ENCODE measurements at places on chromosomes 3 and 15. TPM values are rescaled to one million over a fixed set of nuclear protein-coding genes. Genes with fewer than 3 reads are reported as not detected.

The RBP2 gene
- total RNA-seq: not detected

The PPP1R14D gene
- total RNA-seq: not detected

DNA sequence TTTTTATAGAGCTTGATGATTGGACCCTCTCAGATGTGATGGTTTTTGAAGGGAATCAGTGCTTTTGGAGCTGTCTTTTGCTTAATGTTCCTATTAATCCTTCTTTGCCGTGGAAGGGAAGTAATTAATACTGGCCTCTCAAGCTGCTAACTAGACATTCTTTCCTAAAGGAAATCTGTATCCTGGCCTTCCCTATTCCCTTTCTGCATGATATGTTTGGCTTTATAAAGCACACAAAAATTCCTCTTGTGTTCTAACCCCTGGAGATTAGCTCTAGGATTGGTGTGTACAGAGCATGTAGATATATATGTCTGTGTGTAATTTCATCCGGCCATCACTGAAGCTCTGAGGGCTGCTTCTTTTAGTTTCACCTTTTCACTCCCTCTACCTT is 6.9 kb downstream of the ATXN7 start:
- no peak for DNase-seq
- H3K36me3 ChIP-seq: peaks cover 34% of the 10 kb centered on the region
- H3K27ac ChIP-seq: no peak overlapping the region
- no peak overlapping the region for H3K4me3 ChIP-seq
- H3K27me3 ChIP-seq: no peaks in the 10 kb centered on the region
- H3K4me1 ChIP-seq: peaks cover 34% of the 10 kb centered on the region

- no peak for DNase-seq
- peaks cover 87% of the 10 kb centered on the region for H3K36me3 ChIP-seq
- H3K4me3 ChIP-seq: no peak overlapping the region
- H3K27ac ChIP-seq: peak overlapping the region; percentile 69
- H3K27me3 ChIP-seq: no peaks in the 10 kb centered on the region
- H3K4me1 ChIP-seq: peaks cover 48% of the 10 kb centered on the region
These were observed 5.5 kb downstream of the TATDN2 start for GRCh38 chr3:10253731-10254130.

DNA sequence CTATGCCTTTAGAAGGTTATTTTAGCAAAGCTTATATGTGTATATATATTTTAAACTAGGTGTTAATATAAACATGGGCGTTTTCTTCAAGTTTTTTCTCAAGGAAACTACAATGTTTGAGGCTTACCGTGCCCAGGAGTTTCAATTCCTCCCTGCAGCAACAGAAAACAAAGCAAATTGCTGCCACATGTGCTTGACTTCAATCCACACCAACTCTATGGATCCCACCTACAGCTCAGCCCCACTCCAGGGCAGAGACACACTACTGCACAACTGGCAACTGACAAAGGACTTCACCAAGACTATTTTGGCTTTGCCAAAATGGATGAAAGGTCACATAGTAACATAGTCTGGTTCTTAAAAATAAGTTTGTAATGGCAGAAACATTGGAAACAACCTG is 346.6 kb downstream of the ERC2 start:
- DNase-seq: no peak
- no peaks in the 10 kb centered on the region for H3K4me1 ChIP-seq
- H3K4me3 ChIP-seq: no peak overlapping the region
- no peak overlapping the region for H3K27ac ChIP-seq
- no peaks in the 10 kb centered on the region for H3K36me3 ChIP-seq

- peak overlapping the region; percentile 87 for H3K4me3 ChIP-seq
- peak overlapping the region; percentile 80 for H3K27ac ChIP-seq
- H3K36me3 ChIP-seq: peaks cover 14% of the 10 kb centered on the region
- DNase-seq: no peak
- peaks cover 37% of the 10 kb centered on the region for H3K4me1 ChIP-seq
- H3K27me3 ChIP-seq: peaks cover 8% of the 10 kb centered on the region
These were observed 889 bp upstream of the LRRIQ4 start for GRCh38 chr3:169811631-169812331.

DNA sequence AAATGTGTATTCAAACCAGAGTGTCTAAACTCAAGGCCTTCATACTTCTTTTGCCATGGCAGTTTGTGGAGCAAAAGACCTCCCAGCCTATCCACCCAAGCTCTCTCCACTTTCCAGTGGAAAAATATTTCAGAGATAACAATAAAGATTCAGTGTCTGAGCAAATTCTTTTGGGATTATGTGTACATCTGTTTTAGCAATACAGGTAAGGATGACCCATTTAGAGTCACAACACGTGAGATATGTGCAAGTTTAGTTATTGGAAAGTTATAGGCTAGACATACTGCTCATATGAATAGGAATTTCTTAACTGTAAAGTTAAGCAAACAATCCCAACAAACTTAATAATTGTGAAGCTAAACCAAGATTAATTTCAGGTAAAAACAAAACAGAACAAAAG is 174.5 kb upstream of the LRIG1 start:
- no peaks in the 10 kb centered on the region for H3K4me1 ChIP-seq
- no peak overlapping the region for H3K27ac ChIP-seq
- no peak overlapping the region for H3K4me3 ChIP-seq
- H3K27me3 ChIP-seq: peaks cover 8% of the 10 kb centered on the region

GRCh38 chr3:18512007-18512406 is 86.9 kb upstream of the SATB1 start:
- DNase-seq: no peak
- no peak overlapping the region for H3K4me3 ChIP-seq
- H3K4me1 ChIP-seq: peaks cover 17% of the 10 kb centered on the region
- peaks cover 52% of the 10 kb centered on the region for H3K36me3 ChIP-seq
- H3K27me3 ChIP-seq: no peaks in the 10 kb centered on the region
- H3K27ac ChIP-seq: no peak overlapping the region

GRCh38 chr15:80587007-80587406 is 108.1 kb upstream of the ABHD17C start:
- peaks cover 2% of the 10 kb centered on the region for H3K27me3 ChIP-seq
- peaks cover 3% of the 10 kb centered on the region for H3K4me1 ChIP-seq
- no peak overlapping the region for H3K4me3 ChIP-seq
- no peak for DNase-seq
- H3K27ac ChIP-seq: no peak overlapping the region
